Esophagus mucosa (tissue), 1 donor: ENCODE measurements at places on chromosomes 3 and 15. TPM values are rescaled to one million over a fixed set of nuclear protein-coding genes. Genes with fewer than 3 reads are reported as not detected.

Gene MAP6D1
- 2.0 TPM for total RNA-seq

GRCh38 chr3:31288224-31288623, 244.5 kb upstream of the STT3B start:
- no peak for ATAC-seq

Gene TMEM108
- 0.60 TPM for total RNA-seq

- ATAC-seq, result no peak
Measured at GRCh38 chr3:15286022-15286421, 46.4 kb downstream of the SH3BP5 start.

DNA sequence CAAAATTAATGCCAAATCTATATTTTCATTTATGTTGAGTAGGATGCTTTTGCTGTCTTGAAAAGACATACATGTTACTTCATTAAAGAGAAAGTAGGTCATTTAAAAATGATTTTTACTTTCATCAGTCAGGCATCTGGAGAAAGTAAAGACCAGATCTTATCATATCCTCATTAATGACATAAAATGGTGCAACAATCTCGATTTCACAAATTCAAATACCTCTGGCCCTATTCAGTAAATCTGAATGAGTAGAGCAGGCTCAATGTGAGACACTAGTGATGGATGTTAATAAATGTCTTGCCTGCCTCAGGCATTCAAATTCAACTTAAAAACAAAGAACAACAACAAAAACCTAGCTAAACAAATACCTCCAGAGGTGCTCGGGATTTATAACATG, 714.1 kb downstream of the NAALADL2 start:
- ATAC-seq, result no peak

GRCh38 chr3:50406487-50406886, 47.2 kb upstream of the TMEM115 start:
- ATAC-seq, result no peak

- ATAC-seq, result no peak
Measured at GRCh38 chr3:45595364-45596195, 1.0 kb downstream of the LIMD1 start.

DNA sequence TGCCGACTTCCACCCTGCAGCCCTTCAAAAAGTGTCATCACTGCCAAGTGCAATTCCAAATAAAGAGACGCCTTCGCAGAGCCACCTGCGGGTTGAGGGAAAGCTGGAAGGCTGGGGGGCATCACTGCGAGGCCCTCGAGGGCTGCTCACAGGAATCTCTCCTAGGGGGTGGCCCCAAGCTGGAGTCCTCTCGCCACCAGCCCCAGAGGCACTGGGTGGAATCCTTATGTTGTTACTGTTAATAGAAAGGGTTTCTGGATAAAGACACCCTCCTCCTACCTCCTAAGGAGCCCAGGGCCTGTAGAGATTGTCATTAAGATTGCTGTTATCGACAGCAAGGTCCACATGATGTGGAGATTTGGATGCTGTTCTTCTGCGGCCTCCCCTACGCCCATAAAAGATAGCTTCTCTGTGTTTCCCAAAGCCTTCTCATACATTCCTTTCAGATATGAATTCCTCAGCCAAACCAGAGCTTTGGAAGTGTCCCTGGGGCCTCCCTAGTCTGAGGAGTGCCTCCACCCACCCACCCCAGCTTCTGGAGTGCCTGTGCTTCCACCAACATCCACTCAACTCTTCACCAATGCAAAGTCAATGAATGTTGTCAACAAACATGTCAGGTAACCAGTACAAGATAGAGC, 512.7 kb downstream of the SHQ1 start:
- ATAC-seq, result no peak

Gene PTH1R
- 0.28 TPM for total RNA-seq

- ATAC-seq, result no peak
Measured at GRCh38 chr3:172622156-172622555, 88.7 kb downstream of the NCEH1 start.

Gene TNFAIP8L3
- total RNA-seq, result 7.3 TPM

GRCh38 chr3:46564190-46565021, 1.7 kb downstream of the LRRC2 start:
- no peak for ATAC-seq

GRCh38 chr3:8517487-8517886, 15.9 kb downstream of the LMCD1 start:
- ATAC-seq, result no peak

DNA sequence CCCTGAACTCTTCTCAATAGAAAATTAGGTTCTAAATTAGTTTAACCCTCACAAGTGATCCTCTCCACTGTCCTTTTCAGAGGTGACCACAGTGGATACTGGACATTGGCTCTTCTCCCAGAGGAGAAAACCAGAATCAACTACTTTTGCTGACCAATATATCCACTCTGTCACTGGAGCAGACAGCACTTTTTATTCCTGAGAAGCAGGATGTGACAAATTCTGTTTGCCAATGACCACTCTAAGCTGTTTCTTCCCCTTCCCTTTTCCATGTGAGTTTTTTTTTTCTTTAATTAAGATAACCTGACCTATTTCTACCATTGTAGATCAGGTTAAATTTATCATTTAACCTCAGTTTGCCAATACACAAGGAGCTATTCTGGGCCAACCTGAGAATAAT, 79.7 kb upstream of the ZNF280D start:
- ATAC-seq, result no peak

- ATAC-seq, result no peak
Measured at GRCh38 chr3:156614642-156615511, 59.5 kb upstream of the TIPARP start.

DNA sequence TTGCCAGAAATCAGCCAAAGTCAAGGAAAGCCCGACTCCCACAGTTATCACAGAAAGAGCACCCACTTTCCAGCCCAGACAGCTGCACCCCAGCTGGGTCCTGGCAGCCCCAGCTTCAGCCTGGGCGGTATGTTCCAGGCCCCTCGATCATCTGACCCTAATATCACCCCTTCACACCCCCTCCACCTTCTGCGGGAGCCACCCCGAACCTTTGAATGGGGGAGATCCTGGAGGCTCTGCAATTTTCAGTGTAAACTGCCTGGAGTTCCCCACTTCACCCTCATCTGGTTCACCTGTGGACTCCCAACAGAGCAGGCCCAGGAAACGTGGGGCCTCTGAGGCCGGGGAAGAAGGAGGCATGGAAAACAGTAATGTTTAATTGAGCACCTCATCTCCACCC, 5.9 kb downstream of the PRSS50 start:
- ATAC-seq, result no peak

Gene LDHAL6B
- not detected for total RNA-seq

Gene IGSF10
- total RNA-seq, result 0.20 TPM

Gene PXK
- total RNA-seq, result 14.2 TPM

DNA sequence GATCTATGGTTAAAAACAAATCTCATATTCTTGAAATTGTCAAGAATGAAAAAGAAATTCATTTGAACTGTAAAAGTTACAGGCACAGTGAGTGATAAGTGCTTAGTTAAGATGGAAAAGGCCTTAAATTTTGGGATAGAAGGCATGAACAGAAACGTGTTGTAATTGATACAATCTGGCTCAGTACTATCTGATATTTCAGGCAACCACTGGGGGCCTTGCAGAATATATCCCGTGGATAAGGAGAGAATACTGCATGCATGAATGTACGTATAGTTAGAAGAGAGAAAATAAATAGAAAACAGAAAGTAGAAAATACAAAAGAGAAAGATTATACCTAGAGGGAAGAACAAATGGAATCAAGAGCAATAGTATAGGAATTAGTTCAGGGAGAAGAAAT, 741.4 kb upstream of the CCDC54 start:
- ATAC-seq, result no peak

GRCh38 chr3:164748626-164749025, 329.7 kb downstream of the SI start:
- ATAC-seq, result no peak

DNA sequence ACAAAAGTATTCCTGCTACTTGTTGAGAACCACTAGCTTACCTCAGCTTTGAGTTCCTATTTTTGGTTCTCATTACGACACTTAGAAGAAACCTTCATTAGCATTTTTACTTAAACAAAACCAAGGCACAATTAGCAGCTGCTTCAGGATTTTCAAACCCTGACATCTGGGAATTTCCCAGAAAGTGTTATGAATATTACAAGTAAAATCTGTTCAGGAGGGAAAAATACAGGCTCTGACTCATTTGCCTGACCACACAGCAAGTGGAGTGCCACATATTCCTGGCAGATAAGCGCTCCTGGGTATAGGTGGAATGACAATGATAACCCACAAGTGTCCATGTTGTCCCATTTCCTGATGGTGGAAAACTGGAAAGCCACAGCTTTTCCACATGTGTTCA, 10.3 kb upstream of the RFTN1 start:
- no peak for ATAC-seq

GRCh38 chr3:155365178-155365783, 71.8 kb upstream of the STRIT1 start:
- ATAC-seq, result no peak

Gene UROC1
- total RNA-seq, result not detected

DNA sequence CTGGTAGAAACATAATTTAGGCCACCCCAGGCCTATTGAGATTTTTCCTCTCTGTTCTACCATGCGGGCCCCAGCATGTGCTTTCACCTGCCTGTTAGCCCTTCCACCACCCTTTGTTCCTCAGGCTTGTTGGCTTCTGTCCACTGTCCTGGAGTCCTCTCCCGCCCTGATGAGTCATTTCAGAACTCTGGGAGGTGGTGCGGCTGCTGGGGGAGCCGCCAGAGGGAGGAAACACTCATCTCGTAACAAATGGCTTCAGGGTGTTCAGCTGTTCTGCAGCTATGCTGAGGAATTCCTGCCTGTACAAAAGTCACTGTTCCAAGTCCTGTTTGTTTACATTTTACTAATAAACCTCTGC, 36.3 kb downstream of the LRTM1 start:
- ATAC-seq, result peak; percentile 97

DNA sequence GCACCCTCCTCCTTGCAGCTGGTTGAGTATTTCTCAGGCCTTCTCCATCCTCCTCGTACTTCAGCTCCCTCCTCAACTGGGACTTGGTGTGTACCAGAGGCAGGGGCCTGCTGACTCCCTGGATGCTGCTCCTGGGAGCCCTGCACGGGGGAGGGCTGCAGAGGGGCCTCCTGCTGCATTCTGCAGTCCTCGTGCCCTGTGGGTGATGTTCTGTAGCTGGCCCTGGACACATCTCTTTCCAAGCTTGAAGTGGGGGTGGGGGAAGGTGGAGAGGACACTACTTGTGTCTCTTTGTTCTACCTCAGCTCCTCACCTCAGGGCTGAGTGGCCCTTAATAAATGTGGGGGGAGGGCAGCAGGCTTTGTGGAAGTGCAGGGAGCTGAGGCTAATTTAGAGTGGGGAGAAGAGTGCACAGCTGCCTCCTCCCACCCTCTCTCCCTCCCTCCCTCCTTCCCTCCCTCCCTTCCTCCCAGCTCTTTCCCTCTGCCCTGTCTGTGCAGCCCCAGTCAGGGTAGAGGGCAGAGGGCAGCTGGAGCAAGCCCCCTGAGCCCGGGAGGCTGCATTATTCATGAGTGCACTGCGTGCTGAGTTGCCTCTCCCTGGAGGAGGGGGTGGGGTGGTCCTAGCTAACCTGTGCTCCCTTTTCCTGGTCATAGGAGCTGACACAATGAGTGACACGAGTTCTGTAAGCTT, 3.7 kb upstream of the GRM2 start:
- no peak for ATAC-seq

GRCh38 chr15:98893401-98893800, 114.2 kb downstream of the PGPEP1L start:
- ATAC-seq, result peak; percentile 30

DNA sequence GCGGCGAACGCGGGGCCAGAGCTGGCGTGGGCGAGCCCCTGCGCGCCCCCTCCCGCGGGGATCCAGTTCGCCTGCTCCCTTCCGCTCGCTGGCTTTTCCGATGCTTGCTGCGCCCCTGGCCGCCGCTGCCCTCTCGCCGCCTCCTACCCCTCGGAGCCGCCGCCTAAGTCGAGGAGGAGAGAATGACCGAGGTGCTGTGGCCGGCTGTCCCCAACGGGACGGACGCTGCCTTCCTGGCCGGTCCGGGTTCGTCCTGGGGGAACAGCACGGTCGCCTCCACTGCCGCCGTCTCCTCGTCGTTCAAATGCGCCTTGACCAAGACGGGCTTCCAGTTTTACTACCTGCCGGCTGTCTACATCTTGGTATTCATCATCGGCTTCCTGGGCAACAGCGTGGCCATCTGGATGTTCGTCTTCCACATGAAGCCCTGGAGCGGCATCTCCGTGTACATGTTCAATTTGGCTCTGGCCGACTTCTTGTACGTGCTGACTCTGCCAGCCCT, 721 bp downstream of the P2RY1 start:
- ATAC-seq, result no peak

- ATAC-seq, result no peak
Measured at GRCh38 chr3:128341659-128342395, 124.9 kb downstream of the DNAJB8 start.

GRCh38 chr3:173066044-173067004, 74.7 kb downstream of the SPATA16 start:
- ATAC-seq, result no peak
